Omental fat pad (tissue), 4 donors: ENCODE measurements at places on chromosomes 4 and X. TPM values are rescaled to one million over a fixed set of nuclear protein-coding genes. Genes with fewer than 3 reads are reported as not detected.

GRCh38 chr4:113094802-113095201 lies 45.3 kb downstream of the ANK2 start:
- no peak for DNase-seq

- no peak for DNase-seq
Observed at GRCh38 chrX:42615161-42615563, 162.8 kb downstream of the PPP1R2C start.

DNA sequence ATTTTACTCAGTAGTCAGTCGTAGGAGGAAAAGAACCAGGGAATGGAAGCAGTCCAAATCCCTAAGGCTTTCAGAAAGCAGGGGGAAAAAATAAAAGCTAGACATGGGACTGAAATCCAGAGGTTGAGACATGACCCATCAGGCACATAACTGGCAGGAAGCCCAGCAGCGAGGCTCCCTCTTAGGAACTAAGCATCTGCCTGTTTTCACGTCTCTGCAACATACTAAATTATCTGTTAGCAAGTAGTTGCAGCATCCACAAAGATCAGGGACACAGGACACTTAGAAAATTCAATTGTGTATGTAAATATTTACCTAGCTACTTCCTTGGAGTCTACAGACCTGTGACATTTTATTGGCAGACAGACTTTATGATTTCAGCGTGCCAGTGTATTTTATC lies 118.0 kb upstream of the EDNRA start:
- no peak for DNase-seq

DNA sequence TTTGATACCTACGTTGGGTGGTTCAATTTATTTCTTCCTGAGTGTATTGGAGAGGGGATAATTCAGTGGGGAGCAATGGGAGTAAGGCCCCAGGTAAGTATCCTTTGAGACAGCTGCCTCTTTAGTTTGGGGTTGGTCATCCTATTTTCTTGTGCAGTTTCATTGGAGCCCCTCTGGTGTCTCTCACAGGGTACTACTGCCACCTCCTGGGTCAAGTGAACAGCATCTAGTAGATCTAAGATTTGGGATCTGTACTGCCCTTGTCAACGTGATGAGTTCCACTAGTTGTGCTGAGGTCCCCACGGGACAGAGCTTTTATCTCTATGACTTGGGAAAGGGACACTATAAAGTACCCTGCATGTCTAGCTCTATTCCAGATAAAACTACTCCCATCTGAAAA lies 80.6 kb downstream of the PBDC1 start:
- DNase-seq = no peak

PRICKLE3 gene
- 17.8 TPM for total RNA-seq

WDR13 gene
- total RNA-seq = 149 TPM
